A549 treated with DMSO at 1 μM for 4 hours (cell line): ENCODE measurements at places on chromosomes 16 and 17. TPM values are rescaled to one million over a fixed set of nuclear protein-coding genes. Genes with fewer than 3 reads are reported as not detected.

NDUFAB1 gene
- 156 to 189 TPM (median 181 TPM) in 5 replicates for total RNA-seq

CORO1A gene
- total RNA-seq, result 2.9 to 4.0 TPM (median 3.5 TPM) in 5 replicates

NLRC3 gene
- total RNA-seq, result 0.01 to 0.02 TPM in 2 of 5 replicates, not detected in the others

CTRL gene
- 1.5 to 2.2 TPM (median 2.0 TPM) in 5 replicates for total RNA-seq

PAM16 gene
- 60.7 to 78.1 TPM (median 72.7 TPM) in 5 replicates for total RNA-seq

CSF3 gene
- not detected in 5 replicates for total RNA-seq

PIPOX gene
- total RNA-seq, result 0.06 to 0.30 TPM (median 0.29 TPM) in 3 of 5 replicates, not detected in the others
